Activated CD4-positive, alpha-beta T cell treated with anti-CD3 and anti-CD28 coated beads for 36 hours (primary cell): ENCODE measurements at places on chromosomes 11 and 22.
A peak's percentile ranks its signal among the peaks of the same experiment; 100 is the strongest.

DNA sequence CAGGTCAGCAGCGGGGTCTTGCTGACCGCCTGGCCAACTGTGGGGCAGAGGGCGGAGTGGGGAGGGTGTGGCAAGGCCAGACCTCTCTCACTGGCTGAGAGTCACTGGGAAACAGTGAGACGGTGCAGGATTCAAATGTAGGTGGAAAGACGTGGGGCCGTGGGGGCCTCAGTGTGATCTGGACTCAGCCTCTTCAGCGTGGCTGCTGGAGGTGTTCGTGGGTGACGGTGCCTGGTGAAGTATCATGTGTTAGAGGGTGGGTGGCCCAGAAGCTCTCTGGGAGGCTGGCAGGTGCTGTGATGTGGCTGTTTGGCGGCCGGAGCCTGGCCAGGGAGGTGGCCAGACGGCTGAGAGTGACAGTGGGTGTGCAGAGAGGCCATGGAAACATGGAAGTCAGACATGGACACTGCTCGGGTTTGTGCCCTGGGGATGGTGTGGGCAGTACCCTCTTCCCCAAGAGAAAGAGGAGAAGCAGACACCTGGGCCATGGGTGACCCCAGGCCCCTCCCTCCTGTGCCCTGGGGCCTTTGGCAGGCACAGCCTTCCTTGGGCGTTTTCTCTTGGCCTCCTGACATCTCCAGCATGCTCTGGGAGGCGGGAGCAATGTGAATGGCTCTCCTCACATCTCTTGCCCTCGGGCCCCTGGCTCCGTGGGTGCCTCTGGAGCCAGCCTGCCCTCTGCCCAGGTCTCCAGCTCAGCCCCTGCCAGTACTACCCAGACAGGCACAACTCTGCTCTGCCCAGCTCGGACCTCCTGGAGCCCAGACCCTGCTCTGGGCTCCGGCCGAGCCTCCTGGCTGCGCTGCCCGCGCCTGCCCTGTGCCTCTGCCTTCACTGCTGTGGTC lies 10.1 kb upstream of the ACR start:
- DNase-seq: no peak

- peak; percentile 62 for DNase-seq
Measured at GRCh38 chr22:49972163-49973017, 11.8 kb downstream of the PIM3 start.

- no peak for DNase-seq
Measured at GRCh38 chr11:35073691-35074419, 65.1 kb upstream of the CD44 start.

- DNase-seq: no peak
Measured at GRCh38 chr11:86610559-86611341, 61.7 kb downstream of the ME3 start.

- DNase-seq: no peak
Measured at GRCh38 chr11:62157603-62158002, 32.4 kb upstream of the SCGB1D1 start.

- peak; percentile 88 for DNase-seq
Measured at GRCh38 chr11:123454060-123454651, 24.1 kb downstream of the GRAMD1B start.

DNA sequence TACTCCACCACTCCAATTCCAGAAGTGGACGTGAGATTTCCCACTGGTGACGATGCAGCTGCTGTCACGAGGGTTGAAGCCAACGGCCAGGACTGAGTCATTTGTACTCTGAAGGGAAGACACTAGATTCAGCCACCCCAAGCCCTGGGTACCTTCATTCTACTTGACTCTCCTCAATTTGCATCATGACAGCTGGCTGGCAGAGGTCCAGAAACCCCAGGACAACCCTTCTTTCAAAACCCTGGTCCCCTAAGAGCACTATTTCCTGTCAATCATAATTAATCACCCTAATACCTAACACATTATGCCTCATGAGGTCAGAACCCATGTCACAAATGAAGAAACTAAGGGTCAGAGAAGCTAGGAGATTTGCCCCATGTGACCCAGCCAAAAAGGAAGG lies 4.9 kb downstream of the EML3 start:
- peak; percentile 22 for DNase-seq

DNA sequence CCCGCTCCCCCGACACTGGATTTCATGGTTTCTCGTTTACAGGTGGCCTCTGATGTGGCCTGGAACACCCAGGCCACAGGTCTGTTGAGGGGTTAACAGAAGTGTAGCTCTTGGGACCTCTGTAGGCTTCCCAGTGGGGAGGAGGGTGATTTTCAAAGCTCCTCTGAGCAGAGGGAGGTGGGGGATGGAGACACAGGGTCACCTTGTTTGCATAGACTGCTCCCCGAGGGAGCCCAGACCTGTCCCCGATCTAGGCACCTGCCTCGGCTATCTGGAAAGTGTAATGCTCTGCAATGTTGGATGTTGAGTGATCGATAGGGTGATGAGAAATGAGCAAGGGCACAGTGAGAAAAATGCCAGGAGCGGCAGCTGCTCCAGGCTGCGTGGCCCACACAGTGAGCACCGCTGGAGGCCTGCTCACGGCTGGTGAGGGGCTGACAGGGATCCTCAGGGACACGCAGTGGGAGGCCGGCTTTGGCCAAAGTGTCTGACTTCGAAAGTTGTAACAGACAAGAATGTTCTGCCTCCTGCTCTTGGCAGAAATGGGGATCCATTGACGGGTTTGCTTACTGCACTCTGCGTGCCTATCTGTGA lies 594.1 kb downstream of the BRD1 start:
- no peak for DNase-seq

DNA sequence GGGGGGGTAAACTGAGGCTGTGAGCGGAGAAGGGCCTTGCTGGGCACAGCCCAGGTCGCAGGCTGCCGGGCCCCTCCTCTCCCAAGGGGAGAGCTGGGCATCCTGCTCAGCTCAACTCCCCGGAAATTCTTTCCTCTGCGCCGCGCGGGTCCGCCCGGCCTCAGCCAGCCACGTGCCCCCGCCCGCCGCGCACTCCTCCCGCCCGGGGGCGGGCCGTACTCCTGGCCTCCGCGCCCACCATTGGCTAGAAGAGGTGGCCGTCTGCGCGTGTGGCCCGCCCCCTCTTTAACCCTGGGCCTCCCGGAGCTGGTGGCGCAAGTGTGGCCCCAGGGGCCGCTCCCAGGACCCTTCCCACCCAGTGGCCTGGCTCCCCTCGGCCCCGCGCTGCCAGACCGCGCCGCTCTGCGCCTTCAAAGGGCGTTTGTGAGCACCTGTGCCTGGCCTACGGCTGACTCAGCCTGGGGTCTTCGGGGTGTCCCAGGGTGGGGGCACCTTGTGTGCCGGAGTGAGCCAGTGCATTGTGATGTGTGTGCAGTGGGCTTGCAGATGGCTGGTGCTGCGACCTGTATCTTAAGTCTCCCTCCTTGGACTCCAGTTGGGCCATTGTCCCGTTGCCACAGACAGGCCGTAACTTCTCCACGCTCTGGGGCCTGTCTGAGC lies 2.0 kb downstream of the MRGPRF start:
- DNase-seq: peak; percentile 52

DNA sequence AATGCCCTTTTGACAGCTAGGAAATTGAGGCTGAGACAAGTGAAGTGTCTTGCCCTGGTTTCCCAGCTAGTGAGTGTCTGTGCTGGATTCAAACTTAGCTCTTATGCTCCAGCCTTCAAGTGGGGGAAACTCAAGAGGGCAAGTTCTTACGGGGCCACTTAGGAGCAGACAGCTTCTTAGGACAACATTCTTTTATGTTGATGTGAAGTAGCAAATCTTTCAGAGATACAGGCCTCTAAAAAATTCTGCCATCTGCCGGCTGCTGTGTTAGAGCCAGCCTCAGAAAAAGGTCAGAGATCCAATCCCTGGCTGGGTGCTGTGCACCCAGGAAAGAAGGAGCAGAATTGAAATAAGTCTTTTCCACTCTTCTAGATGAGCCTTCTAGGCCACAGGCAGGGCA lies 26.6 kb downstream of the TIMP3 start:
- DNase-seq: no peak

- DNase-seq: no peak
Measured at GRCh38 chr11:86018249-86018648, 50.6 kb downstream of the PICALM start.

DNA sequence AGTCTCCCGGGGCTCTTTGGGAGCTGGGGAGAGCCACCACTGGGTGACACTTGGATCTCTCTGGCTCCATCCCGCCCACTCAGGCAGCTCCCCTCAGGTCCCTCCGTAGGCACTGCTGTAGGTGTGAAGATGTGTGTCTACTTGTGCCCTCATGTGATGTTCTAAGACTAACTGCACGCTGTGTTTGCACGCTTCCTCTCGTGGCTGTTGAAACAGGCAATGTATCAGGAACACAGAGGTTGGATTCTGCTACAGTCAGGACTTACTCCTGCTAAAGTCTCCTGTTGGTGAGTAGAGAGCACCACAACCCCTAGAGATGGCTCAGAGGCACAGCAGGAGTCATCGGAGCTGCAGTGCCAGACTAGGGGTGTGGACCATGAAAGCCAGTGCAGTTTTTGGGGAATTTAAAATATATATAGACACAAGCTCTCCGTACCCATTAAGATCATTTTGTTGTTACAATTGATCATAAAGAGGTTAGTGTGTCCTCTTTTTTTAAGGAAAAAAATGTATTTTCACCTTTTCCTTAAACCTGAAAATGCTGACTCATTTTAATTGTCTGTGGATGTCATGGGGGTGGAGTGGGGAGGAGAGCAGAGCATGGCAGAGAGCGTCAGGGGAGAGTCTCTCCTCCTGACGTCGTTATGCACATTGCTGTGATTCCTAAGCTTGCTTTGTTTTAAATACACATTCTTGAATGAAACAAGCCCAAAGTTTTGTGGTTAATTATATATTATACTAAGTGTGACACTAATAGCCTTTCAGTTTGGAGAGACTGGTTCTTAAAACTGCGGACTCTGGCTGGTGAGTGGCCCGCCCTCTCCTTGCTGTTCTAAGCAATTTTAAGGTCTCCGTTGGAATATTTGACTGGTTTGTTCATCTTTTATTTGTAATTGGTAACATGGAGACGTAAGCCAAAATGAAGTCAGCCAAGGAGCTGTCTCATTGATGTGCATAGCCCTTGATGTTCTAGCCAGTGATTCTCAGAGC lies 16.2 kb upstream of the CTTN start:
- no peak for DNase-seq

- no peak for DNase-seq
Measured at GRCh38 chr22:22609291-22609690, 35.1 kb upstream of the GGTLC2 start.

GRCh38 chr11:45652781-45653180 lies 12.6 kb downstream of the CHST1 start:
- DNase-seq: no peak

DNA sequence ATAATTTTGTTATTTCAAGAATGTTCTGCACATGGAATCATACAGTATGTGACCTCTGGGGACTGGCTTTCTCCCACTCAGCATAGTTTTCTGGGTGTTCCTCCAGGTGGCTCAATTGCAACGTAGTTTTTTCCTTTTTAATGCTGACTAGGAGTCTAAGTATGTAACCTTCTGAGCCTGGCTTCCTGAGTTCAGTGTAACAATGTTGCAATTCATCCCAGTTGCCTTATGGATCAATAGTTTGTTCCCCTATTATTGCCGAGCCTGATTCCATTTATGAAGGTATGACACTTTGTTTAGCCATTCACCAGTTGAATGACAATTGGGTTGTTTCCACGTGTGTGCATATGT lies 128.3 kb downstream of the CRYBB2 start:
- no peak for DNase-seq

DNA sequence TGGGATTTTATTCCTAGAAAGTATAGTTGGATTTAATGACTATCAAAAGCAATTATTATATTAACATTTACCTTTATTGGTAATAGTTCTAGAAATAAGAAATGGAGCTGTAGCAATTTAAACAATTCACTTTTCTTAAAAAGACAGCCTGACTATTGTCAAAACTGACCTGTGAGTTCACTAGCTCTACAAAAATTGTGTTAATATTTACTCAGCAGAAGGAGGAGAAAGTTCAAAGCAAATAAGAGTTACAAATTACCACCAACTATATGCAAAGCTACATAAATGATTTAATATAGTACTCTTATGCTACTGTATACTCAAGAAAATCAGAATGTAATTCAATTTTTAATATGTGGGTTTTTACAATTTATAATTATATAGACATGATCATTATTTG lies 310.0 kb downstream of the DCDC1 start:
- DNase-seq: no peak

DNA sequence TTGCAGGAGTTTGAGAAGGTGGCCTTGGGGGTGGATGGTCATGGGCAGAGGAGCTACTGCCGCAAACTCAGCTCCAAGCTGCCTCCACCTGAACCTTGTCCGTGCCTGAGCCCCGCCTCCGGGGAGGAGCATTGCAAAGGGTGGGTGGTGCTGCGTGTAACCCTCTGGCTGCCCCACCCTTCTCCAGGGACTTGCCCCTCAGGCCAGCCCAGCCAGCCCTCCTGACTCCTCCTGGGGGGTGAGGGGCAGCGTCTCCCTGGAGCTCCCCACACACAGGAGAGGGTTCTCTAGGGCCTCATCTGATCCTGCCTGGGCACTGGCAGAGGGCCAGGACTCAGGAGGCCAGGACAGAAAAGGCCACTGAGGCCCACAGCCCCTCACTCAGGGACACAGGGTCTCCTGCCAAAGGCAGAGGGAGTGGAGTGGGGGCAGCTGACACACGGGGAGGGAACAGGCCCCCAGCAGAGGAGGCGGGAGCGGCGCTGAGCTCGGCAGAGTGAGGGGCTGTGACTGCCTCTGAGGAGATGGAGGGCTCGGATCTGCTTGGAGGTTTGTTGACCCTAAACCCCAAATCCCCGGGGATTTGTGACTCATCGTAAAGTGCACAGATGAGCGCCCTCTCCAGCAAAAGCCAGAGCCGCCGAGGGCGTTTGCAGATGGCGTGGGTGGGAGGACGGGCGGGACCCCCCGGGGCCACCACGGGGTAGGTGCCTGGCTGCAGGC lies 12.8 kb downstream of the BRSK2 start:
- DNase-seq: no peak

- DNase-seq: no peak
Measured at GRCh38 chr11:17653611-17654010, 65.8 kb upstream of the MYOD1 start.

DNA sequence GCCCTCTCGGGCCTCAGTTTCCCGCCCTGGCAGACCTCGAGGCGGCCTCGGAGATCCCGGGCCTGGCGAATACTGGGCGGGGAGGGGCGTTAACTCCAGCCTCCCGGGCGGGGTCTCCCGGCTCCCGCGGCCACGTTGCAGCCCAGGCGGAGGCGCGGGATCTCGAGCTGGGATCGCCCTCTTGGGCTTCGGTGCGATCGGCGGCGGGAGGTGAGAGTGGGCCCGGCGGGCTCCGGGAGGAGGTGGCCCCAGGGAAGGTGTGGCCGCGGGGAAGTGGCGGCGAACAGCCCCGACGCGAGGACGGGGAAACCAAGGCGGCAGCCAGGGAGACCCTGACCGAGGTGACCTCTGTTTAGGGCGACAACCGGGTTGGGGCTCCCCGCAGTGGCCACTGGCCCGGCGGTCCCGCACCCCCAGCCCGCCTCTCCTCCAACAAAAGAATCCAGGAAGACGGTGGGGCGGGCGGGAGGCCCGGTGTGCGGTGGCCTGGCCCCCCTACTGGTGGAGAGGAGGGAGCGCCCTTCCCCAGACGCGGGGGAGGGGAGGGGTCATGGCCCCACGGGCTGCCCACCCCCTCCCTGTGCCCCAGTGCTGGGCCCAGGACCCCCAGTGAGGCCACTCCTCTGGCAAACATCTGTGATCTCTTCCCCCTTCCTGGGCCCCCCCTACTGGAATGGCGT lies at the start of gene PHETA2:
PHETA2 (plus strand) TSS at position 117 of the 680 bp plus-strand sequence. CDS start 3,046 bp downstream, outside the sequence.
- DNase-seq: peak; percentile 75
